Sciatic nerve (tissue), 2 donors: ENCODE measurements at places on chromosomes 12 and 14. TPM values are rescaled to one million over a fixed set of nuclear protein-coding genes. Genes with fewer than 3 reads are reported as not detected.

The CELA1 gene
- total RNA-seq, result not detected

The HSP90AA1 gene
- total RNA-seq, result 325 TPM

The ANKRD33 gene
- 0.76 TPM for total RNA-seq

The DPF3 gene
- total RNA-seq, result 2.9 TPM

The KERA gene
- total RNA-seq, result 0.18 TPM

DNA sequence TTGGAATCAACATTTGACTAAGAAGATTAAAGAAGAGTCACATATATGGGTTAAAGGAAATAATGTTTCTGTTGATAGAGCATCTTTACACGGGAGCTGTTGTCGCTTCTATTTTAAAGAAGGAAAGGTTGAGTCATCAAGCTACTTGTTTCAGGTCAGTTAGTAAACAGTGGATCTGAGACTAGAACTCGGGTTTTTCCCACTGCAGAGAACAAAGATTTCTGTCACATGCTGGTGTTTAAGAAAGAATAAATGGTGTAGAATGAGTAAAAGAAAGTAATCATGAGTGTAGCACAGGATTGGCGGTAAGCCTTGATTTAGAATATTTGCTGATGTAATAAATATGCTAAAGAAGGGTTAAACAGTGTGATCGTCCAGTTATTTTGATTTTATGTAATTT is 455.5 kb downstream of the AEBP2 start:
- DNase-seq, result no peak

DNA sequence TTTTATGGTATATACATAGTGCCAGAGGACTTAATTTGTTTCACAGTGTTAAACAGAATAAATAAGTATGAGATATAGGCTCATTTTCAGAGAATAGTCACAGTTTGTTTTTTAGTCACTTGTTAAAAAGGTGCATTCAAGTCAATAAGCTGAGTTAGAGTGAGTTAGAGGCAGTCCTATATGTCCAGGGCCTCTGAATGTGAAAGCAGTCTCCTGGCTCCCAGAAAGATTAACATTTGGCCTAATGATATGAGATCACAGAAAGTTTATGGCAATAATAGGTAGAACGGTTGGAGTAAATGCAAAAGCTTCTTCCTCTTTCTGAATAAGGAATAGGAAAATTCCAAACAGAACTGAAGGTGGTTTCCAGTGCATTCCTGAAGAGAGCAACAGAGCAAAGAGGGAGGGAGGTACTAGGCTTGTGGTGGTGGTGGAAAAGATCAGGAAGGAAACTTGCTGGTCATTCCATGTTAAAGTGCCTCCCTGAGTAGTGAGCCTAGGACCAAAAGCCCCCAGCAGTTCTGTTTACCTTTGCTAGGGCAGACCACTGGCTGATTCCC is 54.4 kb downstream of the SLC38A4 start:
- DNase-seq, result no peak

GRCh38 chr12:31466768-31467167 is 124.2 kb downstream of the DENND5B start:
- no peak for DNase-seq

DNA sequence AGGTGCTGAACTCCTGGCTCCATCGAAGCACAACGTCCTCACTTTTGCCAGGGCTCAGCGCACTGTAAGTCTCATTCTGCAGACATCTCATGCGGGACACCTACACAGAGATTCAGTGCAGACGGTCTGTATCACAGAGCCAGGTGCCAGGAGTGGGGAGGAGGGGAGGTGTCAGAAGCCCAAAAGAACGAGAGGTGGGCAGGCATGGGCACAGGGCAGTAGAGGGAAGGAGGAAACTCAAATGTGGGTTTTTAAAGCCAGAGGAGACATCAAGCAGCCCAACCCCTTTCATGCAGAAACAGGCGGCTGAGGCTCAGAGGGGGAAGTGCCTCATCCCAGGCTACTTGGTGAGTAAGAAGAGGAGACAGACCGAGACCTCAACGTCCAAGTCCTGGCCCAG is 2.5 kb upstream of the LPAR5 start:
- DNase-seq, result no peak

- no peak for DNase-seq
Measured at GRCh38 chr12:3230758-3231375, 153.7 kb downstream of the TSPAN9 start.

DNA sequence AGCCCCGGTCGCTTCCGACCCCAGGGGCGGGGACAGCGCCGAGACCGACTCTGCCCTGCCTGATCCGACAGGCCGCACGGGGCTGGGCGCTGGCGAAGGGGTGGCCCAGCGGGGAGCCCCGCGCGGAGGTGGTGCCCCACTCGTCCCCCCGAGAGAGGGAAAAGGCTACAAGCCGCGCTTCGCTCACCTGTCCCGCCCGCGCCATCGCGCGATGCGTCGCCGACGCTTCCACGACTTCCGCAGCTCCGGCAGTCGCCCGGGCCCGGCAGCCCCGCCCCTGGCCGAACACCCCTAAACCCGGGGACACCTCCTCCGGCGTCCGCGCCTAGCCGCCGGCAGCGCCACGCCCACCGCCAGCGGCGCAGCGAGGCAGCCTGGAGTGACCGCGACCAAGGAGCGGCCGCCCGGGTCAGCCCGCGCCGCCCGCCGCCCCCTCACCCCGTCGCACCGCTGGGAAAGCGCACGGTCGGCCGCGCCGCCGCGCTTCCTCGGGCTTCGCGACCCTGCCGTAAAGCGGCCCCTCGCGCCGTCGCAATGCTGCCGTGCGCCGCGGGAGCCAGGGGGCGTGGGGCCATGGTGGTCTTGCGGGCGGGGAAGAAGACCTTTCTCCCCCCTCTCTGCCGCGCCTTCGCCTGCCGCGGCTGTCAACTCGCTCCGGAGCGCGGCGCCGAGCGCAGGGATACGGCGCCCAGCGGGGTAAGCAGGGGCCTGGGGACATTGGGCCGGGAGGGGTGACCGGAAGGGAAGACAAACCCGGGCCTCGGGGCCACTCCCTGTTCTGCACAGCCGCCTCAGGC is at the start of the genes BAG5 and COA8:
Gene BAG5, minus strand, starts transcription at position 229 of the 797 bp plus-strand sequence. CDS start 1,493 bp downstream, outside the sequence.
Gene COA8, plus strand, starts transcription at position 532 of the 797 bp plus-strand sequence. Its CDS starts 42 bp downstream, at position 574.
- DNase-seq, result peak; percentile 90

DNA sequence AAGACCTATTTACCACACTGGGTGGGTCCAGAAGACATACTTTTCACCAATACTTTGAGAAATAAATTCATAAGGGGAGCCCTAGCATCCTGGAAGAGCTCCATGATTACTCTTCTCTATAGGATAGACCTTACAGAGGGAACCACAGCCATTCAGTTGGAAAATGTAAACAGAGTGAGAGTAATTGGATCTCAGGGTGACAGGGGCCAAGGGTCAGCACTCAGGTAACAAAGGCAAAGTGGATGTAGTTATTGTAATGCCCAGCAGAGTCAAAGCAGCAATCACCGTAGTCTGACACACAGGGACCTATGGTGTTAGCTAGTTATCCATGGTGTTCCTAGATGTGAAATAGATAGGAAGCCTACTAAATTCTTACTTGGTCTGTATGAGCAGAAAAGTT is 10.8 kb upstream of the GTF2A1 start:
- no peak for DNase-seq

DNA sequence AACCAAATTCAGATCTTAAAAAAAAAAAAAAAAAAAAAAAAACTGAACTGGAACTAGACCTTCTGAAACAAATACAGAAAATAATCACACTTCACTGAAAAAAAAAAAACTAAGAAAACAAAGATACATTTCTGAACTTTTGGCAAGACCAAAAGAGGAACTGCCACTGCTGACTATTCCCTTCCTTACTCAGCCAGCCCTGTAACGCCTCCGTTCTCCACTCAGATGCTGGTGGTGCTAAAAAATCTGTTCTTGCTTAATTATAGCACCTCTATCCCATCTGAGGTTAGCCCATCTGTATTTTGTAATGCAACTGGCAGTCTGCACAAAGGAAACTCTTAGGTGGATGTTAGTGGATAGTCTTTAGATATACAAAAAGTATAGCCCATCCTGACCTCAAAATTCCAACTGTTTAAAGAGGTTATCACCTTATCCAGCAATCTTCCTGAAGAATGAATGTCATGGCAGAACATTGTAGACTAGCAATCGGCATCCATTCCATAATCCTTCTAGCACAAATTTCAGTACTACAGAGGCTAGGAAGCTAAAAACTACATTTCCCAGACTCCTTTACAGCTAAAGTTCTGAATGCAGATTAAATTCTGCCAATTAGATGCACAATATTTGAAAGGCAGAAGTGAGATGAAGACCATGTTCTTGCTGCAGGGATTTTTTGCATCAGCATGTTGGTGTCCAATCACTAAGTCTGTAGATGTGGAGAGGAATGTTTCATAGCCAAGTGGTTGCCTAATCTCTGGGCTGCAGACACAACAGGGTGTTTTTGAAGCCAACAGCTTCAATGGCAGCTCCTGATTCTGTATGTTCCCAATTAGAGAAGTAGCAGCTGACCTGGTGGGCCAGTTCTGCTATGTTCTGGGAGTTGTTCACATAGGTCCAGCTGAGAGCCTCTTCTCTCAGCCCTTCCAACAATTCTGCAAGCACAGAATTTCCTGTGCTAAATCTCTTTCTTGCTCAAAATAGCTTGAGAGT is 5.7 kb downstream of the MAP3K9 start:
- no peak for DNase-seq

- no peak for DNase-seq
Measured at GRCh38 chr12:100489251-100489820, 15.7 kb downstream of the NR1H4 start.

- no peak for DNase-seq
Measured at GRCh38 chr12:24688601-24689000, 260.3 kb downstream of the BCAT1 start.

- peak; percentile 76 for DNase-seq
Measured at GRCh38 chr14:90397425-90398314, 841 bp downstream of the CALM1 start.

DNA sequence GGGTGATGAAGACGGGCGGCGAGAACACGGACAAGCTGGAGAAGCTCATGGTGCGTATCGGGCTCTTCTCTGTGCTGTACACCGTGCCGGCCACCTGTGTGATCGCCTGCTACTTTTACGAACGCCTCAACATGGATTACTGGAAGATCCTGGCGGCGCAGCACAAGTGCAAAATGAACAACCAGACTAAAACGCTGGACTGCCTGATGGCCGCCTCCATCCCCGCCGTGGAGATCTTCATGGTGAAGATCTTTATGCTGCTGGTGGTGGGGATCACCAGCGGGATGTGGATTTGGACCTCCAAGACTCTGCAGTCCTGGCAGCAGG is 1.9 kb downstream of the FZD10 start:
- DNase-seq, result peak; percentile 47

- DNase-seq, result no peak
Measured at GRCh38 chr12:50828886-50829285, 13.8 kb upstream of the TMPRSS12 start.

- no peak for DNase-seq
Measured at GRCh38 chr12:75641031-75641780, 129.8 kb upstream of the KRR1 start.

- no peak for DNase-seq
Measured at GRCh38 chr12:91224401-91224800, 41.8 kb upstream of the DCN start.

- DNase-seq, result no peak
Measured at GRCh38 chr12:87444039-87444438, 585.2 kb downstream of the C12orf50 start.
